ENCODE measurements at places on chromosomes 11 and 22.

GRCh38 chr11:133821776-133822175 lies 23.5 kb downstream of the SPATA19 start:
- peak; percentile 90 for DNase-seq

GRCh38 chr22:27459999-27460398 lies 341.6 kb downstream of the MN1 start:
- no peak for DNase-seq

GRCh38 chr22:44711690-44712555 lies 9.9 kb downstream of the PRR5 start:
- DNase-seq = peak; percentile 91

DNA sequence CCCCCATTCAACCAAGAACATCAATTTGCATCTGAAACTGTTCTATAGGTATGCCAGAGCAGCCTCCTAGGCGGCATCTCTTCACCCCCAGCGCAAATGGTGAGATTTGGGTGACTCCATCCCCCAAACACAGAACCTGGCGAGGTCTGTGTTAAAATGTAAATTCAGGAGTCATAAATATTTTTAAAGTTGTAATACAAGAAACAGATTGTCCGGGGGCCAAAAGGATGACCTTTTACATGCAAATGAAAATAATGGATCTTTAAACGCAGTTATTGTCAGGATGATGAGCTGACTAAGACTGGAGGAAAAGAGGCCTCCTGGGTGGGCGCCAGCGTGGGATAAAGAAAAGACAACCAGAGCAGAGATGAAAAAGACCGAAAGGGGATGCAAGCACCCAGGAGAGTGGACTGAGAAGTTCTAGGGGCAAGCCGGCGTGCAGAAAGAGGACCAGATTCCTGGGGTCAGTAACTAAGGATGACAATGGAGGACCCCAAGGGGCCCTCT lies 16.0 kb upstream of the ADA2 start:
- no peak for DNase-seq

GRCh38 chr11:1310772-1311468 lies 1.5 kb upstream of the TOLLIP start:
- no peak for DNase-seq

DNA sequence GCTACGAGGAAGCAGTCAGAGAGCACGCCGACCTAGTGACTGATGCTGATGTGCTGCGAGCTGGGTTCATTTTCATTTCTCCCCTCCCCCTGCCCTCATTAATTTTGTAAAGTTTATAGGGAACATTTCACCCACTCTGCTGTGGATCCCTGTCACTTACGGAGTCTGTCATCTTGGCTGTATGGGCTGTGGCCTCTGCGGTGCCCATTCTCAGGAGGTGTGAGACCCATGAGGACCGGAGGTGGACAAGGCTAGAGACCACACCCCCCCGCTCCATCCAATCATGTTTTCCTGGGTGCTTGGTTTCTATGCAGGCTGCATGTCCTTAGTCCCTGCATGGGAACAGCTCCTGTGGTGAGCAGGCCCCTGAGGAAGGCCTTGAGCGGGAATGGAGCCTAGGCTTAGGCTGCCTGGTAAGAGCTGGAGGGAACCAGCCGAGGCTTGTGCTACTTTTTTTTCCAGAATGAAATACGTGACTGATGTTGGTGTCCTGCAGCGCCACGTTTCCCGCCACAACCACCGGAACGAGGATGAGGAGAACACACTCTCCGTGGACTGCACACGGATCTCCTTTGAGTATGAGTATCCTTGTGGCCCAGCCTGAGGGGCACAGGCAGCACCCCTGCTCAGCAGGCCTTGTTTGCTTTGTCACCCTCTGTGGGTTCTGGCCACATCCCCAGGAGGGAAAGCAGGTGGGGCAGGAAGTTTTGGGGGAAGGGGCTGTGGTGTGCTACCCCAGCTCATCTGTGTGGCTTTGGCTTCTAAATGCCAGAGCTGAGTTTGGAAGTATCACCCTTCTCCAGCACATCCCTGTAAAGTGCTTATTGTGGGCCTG lies 19.1 kb downstream of the CLDN5 start:
- DNase-seq = no peak

All from tongue (tissue), 3 donors.